Activated CD4-positive, alpha-beta T cell treated with anti-CD3 and anti-CD28 coated beads, Interleukin-2, amount 10 ng/mL, durations not matched to agents 7 days and 5 days (primary cell): ENCODE measurements at places on chromosomes 7 and 10.

GRCh38 chr7:155792999-155793560 lies 19.2 kb downstream of the SHH start:
- DNase-seq: no peak

GRCh38 chr10:4280461-4281189 lies 495.6 kb upstream of the KLF6 start:
- DNase-seq: no peak

DNA sequence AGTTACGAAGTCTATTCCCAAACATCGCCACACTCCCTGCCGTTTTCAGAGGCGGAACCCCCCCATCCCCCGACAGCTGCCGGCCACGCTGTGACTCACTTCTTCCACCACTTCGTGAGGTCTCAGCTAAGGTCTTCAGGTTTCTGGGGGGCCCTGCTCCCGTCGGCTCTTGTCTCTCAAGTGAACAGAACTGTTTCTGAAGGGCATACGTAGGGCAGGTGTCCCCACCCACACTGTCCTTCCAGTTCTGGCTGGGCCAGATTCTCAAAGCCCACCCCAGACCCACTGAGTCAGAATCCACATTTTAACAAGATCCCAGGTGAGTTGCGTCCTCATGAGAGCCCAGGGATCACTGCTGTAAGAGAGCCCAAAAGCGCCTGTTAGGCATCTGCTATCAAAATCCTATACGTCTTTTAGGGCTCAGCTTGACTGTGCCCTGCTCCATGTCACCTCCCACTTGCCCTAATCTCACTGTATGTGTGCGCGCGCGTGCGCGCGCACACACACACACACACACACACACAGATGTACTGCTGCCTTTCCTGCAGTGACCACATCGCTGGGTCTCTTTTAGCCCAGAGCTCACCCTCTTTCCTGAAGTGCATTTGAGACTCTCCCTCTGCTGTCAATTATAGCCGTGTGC lies 78.8 kb downstream of the PROSER2 start:
- DNase-seq: no peak

GRCh38 chr7:24945899-24946298 lies 34.1 kb downstream of the OSBPL3 start:
- no peak for DNase-seq

- no peak for DNase-seq
These were observed 69.4 kb downstream of the AMZ1 start for GRCh38 chr7:2757361-2757903.

DNA sequence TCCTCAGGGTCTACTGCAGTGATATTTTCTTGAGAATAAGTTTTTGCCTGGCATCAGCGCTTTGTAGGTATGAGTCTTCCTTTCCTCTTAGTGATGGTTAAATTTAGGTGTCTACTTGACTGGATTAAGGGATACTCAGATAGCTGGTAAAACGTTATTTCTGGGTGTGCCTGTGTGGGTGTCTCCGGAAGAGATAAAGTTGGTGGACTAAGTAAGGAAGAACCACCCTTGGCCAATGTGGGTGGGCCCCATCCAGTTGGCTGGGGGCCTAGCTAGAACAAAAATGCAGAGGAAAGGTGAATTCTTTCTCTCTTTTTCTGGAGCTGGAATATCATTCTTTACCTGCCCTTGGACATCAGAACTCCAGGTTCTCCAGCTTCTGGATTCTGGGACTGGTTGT lies 138.8 kb downstream of the ADCYAP1R1 start:
- no peak for DNase-seq

DNA sequence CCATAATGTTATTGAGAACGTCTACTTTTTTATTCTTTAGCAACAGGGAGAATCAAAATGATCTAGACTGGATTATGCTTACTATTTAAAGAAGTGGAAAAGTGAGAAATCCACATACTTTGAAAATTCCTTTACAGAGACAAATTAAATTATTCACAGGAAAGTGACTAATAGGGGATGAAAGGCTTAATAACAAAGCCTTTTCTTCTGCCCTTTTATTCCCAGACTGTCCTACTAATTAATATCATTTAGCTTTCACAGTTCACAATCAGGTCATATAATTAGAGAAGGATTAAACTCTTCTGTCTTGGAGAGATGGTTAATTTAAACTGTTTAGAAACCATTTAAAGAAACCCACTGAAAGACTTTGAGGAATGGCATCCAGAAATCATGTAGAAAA lies 58.8 kb downstream of the ARL4A start:
- DNase-seq: no peak

- DNase-seq: no peak
These were observed 486.5 kb downstream of the CALN1 start for GRCh38 chr7:71925663-71926062.

DNA sequence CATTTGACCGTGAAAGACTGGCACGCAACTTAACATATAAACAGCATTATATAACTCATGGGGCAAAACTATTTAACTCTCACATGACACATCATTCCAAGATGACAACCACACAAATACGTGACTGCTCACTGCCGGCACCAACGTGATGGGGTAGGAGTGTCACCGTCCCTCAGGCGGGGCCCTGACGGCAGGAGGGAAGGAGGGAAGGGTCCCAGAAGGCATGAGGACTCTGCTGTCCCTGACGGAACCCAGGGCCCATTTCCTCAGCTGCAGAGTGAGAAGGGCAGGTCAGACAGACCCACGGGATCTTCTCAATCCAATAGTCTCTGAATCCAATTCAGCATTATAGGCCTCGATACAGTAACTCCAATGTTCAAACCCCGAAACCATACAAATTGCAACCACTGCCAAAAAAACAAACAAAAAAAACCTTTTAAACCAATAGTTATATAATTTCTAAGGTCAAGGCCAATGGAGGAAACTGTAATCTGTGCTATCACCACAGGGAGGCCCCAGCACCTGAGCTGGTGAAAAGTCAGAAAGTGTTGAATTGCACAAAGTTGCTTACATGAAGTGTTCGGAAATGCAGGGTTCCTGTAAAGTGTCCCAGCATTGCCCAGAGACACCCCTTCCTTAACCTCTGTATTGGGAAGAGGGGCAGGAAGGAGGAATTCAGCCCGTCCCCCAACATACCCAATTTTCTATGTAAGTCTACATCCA lies 137.4 kb downstream of the TNS3 start:
- DNase-seq: no peak

GRCh38 chr10:4138146-4138721 lies 353.2 kb upstream of the KLF6 start:
- DNase-seq: no peak

DNA sequence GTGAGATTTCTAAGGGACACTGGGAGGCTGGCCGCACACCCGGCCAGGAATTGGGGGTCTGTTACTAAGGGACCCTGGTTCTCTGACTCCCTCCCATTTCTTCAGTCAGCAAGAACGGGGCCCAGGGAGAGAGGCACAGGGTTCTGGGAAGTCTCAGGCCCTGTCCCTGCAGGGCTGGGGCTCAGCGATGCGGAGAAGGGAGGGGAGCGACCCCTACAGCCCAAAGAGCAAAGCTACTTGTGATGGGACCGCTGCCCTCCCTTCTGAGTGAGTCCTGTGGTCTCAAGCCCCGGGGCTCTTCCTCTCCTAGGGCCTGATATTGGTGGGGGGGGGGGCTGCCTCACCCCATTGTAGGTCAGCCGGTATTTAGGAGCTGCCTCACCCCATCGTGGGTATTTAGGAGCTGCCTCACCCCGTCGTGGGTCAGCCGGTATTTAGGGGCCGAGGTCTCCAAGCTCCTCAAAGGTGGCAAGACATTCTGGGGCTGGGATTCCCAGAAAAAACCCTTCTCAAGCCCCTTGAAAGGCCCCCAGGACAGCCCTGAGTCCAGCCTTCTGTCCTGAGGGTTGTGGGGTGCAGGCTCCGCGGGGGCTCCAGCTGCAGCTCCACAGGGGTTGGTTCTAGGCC lies 16.9 kb upstream of the NKX6-2 start:
- DNase-seq: no peak

DNA sequence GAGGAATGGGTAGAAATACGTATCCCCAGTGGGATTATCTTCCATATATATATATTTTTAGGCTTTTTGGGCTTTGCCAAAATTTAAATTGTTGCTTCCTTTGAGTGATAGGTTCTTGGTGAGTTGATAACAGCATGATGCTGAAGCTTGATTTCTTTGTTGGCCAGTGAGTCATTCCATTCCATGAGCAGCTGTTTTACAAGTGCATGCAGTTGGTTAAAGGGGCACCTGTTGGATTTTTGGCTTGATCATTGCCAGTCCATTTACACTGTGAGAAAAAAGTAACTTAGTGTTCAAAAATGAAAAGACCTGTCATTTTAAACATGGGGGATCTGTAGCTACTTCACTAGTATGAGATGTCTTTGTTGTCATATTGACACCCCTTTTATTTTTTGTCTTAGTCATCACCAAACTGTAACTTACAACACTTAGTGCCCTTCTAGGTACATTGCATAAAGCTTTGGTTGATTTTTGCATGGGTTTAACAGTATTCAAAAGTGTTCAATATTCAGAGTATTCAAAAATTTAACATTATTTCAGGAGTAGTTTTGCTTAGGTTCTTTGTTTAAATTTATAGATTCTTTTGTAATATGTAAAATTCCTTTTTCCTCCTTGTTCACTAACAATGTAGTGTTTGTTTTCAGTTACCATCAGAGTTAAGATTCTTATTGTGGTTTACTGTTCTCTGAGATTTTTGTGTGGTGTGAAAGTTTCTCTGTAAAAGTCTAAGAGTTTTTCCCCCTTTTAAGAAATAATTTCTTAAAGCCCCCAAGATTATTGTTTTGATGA lies 8.8 kb downstream of the AKAP9 start:
- DNase-seq: no peak

DNA sequence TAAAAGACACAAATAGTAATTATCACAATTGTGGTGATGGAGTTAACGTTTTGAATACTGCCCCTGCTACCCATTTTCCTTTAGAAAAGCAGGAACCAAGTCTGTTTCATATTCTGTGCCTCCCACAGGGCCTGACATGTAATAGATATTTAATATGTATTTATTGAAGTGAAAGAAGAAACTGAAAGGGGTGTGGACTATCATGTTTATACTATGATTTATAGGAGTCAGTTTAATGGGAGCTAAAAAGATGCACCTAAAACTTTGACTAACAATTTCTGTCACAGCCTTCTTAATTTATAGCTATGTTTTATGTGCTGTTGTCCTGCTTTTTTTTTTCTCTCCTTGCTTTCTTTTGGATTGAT lies 24.1 kb upstream of the BHLHA15 start:
- no peak for DNase-seq

DNA sequence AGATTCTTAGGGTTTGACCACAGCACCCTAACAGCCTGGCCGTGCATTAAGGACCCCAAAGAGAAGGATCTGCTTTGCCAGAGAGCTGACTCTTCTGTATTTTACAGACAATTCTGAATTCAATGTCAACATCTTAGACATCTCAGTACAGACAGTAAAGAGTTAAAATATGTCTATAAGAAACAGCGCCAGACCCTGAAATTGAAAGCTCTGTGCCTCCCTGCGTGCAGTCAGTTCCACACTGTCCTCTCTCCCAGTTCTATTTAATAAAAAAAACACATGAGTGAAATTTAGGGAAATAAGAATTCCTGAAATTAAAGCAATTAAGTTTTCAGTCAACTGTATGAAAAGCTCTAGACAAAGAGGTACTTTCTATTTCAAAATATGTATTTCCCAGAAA lies 45.1 kb downstream of the MET start:
- no peak for DNase-seq

DNA sequence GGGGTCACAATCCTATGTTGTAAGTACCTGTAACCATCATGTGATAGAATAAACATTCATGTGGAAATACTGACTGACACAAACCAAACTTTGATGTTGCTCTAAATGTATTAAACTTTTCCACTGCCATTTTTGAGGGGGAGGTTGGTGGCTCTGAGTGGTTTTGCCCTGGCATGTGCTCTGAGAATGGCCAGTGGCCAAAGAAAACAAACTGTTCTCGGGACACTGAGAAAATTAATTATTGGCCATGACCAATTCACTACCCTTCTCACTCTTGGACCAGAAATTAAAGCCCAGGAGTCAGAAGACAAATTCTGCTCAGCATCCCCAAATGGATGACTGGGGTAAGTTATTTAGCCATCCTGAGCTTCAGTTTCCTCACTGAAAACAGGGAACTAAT lies 195.9 kb downstream of the XPNPEP1 start:
- DNase-seq: no peak

DNA sequence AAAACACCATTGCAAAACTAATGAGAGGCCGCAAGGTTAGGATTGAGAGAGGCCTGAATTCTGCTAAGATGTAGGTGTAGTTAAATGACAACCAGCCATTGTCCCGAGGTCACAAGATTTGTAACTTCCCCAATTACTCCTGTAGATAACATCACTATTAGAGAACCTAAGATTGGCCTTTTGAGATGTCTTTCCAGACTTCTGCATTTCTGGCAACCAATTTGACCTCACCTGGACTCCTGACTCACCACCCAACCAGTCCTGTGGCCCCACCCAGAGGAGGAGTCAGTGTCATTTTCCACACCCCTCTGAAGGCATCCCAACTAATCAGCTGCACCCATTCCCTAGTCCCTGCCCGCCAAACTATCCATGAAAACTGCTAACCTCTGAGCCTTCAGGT lies 115.7 kb downstream of the PRKAG2 start:
- no peak for DNase-seq

DNA sequence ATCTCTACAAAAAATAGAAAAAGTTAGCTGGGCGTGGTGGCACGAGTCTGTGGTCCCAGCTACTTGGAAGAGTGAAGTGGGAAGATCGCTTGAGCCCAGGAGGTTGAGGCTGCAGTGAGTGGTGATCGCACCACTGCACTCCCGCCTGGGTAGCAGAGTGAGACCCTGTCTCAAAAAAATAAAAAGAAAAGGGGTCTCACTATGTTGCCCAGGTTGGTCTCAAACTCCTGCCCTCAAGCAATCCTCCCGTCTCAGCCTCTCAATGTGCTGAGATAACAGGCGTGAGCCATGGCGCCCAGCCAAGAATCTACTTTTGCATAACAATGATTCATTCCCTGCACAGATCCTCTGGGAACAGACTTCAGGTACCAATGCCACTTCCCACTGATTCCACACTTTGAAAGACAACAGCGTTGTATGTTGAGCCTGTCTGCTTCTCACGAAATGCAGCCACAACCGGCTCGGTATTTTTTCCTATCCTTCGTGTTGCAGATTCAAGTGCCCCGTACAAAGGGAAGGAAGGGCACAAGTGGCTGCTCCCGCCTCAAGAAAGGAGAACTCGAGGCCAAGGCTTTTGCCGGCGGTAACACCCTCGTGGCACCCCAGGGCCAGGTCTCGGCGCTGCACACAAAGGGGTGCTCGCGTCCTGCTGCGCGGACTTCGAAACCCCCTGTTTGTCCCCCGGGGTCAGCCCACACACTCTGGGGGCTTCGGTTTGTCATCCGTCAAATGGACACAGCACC lies 745 bp downstream of the DAGLB start:
- DNase-seq: peak; percentile 28
